Stimulated activated CD8-positive, alpha-beta memory T cell treated with anti-CD3 and anti-CD28 coated beads, Interleukin-4, amount 100 ng/mL, for 1 hour (primary cell): ENCODE measurements at places on chromosomes 2 and 18.
A peak's percentile ranks its signal among the peaks of the same experiment; 100 is the strongest.

DNA sequence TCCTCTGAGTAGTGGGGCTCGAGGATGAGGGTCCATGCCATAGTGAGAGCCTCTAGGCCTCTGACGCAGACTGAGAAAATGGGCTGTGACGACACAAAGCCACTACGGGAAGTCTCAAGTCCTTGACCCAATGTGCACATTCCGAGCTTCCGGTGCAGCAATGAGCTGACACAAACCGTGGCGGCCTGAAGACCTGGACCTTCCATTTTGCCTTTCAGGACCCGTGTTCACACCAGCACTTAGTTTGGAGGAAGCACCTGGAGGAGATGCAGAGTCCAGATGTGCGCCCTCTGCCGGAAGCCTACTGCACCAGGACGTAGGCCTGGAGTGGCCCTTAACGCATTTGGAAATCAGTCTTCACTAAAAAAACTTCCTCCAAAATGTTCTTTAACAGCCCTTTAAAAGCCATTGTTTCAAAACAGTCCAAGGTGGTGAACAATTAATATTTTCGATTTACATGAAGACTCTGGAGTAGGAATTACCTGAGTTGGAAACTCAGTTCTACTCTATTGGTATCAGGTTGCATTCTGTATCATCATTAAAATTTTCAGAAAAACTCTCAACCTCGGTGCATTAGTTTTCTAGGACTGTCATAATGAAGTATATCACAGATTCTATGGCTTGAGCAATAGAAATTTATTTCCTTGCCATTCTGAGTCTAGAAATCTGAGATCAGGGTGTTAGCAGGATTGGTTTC is 33.9 kb downstream of the BMP10 start:
- DNase-seq: peak; percentile 49

DNA sequence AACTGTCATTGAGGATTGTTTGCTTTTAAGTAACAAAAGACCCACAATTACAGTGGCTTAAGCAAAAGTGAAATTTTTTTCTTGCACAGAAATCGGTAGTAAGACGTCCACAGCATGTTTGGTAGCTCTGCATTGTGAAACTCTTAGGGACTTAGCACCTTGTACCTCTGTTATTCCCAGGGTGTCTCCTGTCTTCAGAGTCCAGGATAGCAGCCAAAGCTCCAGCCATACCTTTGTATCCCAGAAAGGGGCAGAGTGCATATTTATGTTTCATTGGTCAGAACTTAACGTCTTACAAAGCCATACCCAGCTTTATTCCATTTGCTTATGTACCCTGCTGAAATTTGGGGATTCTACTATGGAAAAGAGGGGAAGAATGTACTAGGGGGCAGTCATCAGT is 32.8 kb downstream of the RMND5A start:
- DNase-seq: no peak

DNA sequence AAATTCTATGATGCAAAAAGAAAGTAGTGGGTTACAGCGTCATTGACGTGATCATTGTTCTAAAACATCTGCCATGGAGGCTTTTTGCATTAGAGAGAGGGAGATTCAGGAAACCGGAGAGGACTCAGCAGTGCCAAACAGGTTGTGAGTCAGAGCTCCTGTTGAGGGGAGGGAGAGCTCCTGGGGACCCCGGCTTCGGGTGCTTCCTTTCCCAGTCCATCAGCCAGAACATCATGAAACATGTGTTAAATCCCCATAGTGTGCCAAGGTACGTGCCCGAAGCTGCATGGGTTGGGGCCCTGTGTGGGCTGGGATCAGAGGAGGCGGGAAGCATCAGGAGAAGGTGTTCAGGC is 791 bp upstream of the CYRIA start:
- no peak for DNase-seq

DNA sequence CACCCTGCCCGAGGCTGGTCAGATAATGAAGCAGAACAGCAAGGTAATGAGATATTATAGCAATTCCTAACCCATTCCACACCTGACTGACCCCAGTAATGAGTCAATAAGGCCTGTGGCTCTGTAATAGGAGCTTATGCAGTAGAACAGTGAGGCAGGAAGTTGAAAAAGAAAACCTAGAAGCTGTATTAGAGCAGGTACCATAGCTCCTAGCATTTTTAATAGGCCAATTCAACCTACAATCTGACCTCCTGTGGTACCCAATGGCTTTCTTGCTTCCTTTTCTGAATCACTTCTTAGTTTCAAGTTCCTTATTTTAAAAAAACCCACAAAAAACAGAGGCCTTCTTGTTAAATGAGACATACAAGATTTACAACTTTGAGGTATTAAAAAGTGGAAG is 43.6 kb upstream of the MAP2 start:
- DNase-seq: no peak

DNA sequence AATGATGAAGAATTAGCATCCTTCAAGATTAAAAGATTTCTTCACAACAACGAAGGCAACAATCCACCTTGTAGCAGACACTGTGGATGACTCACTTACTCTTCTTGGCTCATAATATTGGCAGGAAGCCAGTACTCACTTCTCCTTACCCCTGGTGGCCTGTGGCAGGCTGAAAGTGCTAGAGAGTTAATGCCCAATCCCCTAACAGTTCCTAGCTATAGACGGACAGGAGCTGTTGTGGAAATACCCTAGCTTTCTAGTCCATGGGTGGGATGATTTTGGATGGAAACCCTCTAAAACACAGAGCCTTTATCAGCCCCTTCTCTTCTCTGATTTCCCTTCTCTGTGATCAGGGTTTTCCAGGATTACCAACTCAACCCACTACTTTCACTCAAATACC is 128.6 kb upstream of the NYAP2 start:
- DNase-seq: no peak

DNA sequence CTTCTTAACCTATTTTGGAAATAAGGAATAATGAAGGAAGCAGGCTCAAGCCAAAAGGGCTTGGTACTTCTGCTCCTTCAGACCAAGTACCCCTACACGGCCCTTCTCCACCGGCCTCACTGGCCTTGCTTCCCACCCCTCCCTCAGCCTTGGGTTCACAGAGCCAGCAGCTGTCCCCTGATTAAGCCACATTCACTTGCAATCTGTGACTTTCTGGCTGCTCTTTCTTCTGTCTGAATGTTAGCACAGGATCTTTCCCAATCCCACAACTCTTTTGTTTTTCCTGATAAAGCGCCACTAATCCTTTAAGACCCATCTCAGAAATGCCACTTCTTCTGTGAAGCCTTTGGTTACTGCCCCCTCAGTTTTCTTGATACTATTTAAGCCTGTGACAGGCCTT is 52.4 kb downstream of the REEP1 start:
- no peak for DNase-seq

DNA sequence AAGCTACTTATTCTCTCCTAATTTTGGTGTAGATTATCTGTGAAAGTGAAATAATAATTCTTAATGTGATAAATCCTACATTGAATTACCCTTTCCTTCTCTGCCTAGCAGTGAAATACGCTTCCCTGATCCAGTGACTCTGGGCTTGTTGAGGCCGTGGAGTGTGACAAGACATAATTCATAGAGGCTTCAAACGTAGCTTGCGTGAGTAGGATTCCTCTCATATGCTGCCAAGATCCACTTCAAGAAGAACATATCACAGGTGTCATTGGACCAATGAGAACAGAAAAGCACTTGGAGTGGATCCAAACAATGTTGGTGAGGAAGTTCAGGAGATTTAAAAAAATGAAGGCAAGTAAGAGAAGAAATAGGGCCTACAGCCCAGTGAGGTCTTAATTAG is 221.3 kb upstream of the TMEFF2 start:
- no peak for DNase-seq

DNA sequence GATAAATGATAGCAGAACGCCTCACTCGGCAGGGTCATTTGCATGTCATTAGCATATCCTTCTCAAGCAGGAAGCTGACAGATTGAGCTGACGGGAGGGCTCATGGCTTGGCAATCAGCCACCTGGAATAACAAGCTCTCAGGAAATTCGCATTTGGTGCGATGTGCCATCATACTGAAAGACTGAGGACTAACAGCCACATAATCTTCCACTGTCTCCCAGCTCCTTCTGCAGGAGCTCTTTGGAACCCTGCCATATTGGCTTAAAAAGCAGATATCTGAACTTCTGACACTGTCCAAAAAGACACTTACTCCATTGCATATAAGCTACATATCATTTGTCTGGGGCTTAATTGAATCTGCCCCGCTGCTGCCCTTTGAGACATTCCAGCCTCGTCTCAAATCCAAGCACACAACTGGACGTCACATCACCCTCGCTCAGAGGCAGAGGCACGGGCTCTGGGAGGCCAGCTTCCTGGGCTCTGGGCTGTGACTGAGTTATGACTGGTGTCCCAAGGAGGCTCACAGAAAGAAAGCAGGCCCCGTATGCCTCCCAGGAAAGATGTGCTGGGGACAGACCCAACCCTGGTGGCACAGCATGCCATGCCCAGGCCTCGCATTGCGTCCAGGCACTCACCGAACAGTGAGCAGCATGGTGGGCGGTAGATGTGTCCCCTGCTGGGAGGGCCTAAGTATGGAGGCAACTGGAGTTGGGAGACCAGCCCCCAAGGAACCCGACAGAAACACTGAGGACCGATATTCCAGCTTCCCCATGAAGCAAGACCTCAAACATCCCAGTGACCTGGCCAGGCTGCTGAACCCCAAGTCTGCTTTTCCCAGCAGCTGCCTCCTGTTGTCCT is 228.0 kb downstream of the ATAD2B start:
- DNase-seq: no peak

- no peak for DNase-seq
Observed at GRCh38 chr18:53997064-53997463, 227.4 kb downstream of the MBD2 start.

GRCh38 chr2:231800493-231801091 is 14.3 kb downstream of the COPS7B start:
- no peak for DNase-seq

GRCh38 chr2:234288974-234289455 is 207.9 kb downstream of the ARL4C start:
- DNase-seq: peak; percentile 46

GRCh38 chr2:38572167-38572566 is 30.6 kb downstream of the HNRNPLL start:
- DNase-seq: no peak

DNA sequence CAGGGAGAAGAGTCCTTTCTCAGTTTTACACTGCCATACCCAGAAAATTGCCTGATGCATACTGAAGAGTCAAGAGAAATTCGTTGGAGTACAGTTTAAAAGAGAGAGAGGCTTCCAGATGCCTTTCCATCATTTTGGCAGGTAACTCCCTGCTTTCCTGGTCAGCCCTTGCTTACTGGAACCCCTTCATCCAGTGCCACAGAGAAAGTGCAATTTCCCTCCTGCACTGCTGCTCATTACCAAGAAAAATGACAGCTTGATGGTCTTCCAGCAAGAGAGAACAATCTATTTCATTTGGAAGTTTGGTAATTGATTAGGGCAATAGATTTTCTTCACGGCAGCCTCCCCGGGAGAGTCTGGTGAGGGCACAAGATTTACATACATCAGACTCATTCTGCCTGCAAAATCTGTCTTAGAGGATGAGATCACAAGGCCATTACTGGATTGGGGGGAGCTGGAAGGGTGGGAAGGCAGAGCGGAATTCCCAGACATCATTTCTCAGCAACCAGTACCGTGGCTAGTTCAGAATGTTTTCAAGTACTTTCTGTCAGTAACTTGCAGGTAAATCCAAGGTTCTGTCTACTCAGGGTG is 102.8 kb upstream of the SLC14A2 start:
- no peak for DNase-seq
